Osteoblast (primary cell): ENCODE measurements at places on chromosomes 12 and 14. TPM values are rescaled to one million over a fixed set of nuclear protein-coding genes. Genes with fewer than 3 reads are reported as not detected.

GRCh38 chr14:96051642-96052540 lies 12.7 kb downstream of the C14orf132 start:
- DNase-seq, result no peak

DNA sequence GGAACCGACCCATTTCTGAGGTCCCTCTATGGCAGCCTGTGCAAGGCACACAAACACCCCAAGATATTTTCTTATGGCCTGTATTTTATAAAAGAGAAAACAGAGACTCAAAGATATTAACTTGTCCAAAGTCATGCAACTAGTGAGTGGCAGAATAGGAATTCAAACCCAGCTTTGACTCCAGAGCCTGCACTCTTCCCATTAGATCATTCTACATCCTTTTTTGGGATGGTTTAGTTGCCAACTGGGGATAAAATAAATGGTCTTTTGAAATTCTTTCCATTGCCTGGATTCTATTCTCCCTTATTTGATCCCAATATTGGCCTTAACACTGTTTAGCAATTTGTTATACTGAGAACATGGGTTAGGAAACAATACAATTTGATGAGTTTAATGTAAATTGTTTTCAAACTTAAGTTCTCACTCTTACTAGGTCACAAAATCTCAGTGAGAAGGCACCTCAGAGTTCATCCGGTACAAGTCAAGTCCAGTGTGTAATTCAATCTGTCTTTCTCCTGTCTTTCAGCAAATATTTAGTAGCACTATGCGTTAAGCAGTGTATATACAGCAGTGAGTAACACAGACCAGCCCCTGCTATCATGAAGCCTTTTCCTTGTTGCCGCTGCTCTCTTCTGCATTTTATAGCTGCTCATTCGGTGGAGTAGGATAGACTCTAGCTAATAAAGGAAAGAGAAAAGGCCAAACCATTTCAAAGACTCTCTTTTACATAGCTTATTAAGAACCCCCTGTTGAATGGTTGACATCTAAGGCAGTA lies 162.1 kb upstream of the IFNG-AS1 start:
- no peak for DNase-seq

The TMEM233 gene
- under 0.01 TPM in 1 of 2 replicates, not detected in the other for total RNA-seq

DNA sequence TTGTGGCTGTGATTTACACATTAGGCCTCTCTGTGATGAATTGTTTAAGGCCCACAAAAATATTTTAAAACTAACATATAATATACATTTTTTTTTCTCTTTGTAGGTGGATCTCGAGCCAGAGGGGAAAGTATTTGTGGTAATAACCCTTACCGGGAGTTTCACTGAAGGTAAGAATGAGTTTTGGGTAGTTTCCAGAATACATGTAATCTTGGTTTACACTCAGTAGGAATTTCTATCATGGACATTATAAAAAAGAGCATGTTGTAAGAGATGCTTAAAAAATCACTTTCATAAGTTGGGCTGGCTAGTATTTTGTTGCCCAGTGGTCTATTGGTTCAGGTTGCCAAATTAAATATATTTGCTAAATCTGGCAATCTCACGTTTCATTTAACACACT lies 69.7 kb downstream of the PRKCH start:
- DNase-seq, result no peak

The PCNX1 gene
- 51.0 and 72.5 TPM in 2 replicates for total RNA-seq

GRCh38 chr12:39240587-39240986 lies 202.3 kb downstream of the KIF21A start:
- DNase-seq, result no peak

DNA sequence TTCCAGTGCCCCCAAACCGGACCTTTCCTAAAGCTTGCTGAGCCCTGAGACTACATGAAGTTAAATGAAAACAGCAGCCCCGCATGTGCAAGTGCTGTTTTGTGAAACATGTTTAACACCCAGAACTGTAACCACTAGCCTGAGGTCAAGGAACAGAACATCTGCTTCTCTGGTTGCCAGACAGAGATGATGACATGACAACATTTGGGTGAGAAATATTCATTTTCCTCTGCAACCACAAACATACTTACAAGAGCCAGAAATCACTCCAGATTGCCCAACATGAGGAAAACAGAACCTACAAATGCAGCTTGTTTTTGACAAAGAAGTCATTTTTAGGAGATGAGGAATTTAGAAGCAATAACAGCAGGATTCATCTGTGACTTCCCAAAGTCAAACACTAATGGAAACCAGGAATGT lies 110.4 kb downstream of the BCAT1 start:
- DNase-seq, result no peak

The TMTC3 gene
- 46.3 and 48.0 TPM in 2 replicates for total RNA-seq

GRCh38 chr14:36513012-36513420 lies 7.0 kb downstream of the NKX2-1 start:
- peak; percentile 27 for DNase-seq

The P3H3 gene
- 108 and 130 TPM in 2 replicates for total RNA-seq

- peak; percentile 1 for DNase-seq
Observed at GRCh38 chr14:64734990-64735389, 30.8 kb downstream of the PLEKHG3 start.

DNA sequence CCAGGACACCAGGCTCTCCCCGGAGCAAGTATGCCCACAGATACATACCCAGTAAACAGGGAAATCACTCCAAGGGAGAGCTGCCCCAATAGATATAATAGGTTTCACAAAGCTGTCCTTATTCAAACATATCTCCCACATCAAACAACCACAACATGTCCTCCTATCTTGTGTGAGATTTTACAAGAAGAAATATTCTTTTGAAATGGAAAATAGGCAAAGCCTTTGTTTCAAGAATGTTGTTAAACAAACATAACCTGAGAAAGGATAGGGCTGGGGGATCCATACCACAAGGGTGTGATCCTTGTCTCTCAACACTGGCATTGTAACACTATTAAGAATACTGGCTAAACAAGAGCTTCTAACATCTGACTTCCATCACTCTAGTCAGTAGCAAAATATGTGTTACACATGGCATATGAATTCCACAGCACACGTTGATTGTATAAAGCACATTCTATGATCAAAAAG lies 32.9 kb downstream of the LGR5 start:
- DNase-seq, result no peak

DNA sequence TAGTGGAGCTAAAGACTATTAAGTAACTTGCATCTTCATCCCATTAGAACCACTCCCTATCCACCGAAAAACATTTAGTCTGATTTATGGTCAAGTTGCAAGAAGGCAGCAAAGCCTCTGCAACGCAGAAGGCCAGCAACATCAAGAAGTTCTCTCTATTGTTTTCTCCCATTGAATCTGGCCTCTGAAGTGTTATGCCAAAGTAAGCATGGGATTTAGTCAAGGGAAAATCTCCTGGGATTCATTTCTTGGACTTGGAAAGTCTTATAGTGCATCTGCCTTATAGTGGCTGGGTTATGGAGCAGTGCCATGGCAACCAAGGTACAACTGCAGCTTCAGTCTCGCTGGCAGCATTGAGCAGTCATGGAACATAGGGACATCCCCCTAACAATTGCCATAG lies 87.7 kb upstream of the KRR1 start:
- peak; percentile 52 for DNase-seq

- DNase-seq, result no peak
Observed at GRCh38 chr14:76245097-76245496, 93.4 kb downstream of the GPATCH2L start.

DNA sequence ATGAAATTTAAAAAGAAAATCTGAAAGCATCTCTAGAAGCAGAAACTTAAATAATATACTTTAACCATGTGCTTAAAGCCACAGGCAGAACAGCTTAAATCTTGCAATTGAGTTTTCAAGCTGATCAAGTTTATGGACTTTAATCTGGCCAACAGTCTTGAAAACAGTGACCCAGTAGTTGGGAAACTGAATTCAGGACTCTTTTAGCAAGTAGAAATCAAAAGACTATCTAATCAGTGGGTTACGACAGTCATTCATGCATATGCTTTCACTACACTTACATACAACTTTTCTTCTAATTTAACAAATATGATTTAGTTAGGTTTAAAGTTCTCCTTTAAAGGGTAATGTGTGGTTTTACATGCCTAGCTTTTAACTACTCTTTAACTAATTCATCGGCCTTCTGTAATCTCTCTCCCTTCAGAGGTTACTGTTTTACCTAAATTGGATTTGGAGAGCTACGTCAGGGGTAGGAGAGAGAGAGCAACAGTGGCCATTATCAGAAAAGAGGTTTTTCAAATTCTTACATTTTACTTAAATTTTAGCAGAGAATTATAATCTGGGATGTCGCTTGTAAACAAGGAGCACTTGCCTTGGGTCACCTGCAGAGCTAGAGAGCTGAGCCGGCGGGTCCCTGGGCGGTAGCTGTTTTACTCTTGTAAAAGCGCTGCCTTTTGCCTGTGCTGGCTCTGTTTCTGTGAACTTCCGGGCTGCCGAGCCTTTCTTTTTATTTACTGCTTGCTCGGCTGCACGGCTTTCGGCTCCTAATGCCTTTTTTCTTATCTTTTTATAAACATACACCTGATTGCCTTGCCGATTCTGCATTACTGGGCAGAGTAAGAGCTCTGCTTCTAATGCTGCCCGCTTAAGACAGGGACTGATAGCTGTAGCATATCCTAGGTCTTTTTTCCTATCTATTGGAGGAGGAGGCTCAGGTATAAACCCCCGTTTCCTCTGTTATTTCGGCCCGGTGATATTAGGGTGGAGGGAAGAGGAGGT lies 17.4 kb upstream of the LYZ start:
- peak; percentile 22 for DNase-seq

- no peak for DNase-seq
Observed at GRCh38 chr12:92570056-92570753, 132.6 kb upstream of the PLEKHG7 start.

- DNase-seq, result no peak
Observed at GRCh38 chr14:72512281-72512680, 381.6 kb downstream of the DPF3 start.

- no peak for DNase-seq
Observed at GRCh38 chr14:94393474-94393873, 5.1 kb upstream of the SERPINA1 start.
